NK-92 treated with Interleukin-12 subunit alpha and Interleukin-12 subunit beta, amount 100 ng/mL, for 24 hours (cell line): ENCODE measurements at places on chromosomes 1 and 21.

GRCh38 chr1:15866721-15867201, 19.3 kb downstream of the SPEN start:
- DNase-seq: no peak

DNA sequence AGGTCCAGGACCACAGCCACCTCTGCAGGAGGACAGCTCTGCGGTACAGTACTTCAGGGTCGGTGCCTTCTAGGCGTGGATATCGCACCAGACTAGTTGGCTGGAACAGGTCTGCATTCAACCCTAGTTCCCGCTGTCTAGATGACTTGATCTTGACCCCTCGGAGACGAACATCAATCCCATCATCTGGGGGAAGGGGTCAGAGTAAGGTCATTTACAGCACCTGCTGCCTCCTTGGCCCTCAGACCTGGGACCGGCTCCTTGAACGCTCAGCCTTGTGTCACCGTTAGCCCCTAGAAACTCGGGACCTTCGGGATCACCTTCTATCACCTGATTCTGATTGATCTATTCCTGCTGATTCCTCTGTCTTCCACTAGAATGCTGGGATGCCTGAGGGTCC, 2.6 kb downstream of the HECTD3 start:
- no peak for DNase-seq

DNA sequence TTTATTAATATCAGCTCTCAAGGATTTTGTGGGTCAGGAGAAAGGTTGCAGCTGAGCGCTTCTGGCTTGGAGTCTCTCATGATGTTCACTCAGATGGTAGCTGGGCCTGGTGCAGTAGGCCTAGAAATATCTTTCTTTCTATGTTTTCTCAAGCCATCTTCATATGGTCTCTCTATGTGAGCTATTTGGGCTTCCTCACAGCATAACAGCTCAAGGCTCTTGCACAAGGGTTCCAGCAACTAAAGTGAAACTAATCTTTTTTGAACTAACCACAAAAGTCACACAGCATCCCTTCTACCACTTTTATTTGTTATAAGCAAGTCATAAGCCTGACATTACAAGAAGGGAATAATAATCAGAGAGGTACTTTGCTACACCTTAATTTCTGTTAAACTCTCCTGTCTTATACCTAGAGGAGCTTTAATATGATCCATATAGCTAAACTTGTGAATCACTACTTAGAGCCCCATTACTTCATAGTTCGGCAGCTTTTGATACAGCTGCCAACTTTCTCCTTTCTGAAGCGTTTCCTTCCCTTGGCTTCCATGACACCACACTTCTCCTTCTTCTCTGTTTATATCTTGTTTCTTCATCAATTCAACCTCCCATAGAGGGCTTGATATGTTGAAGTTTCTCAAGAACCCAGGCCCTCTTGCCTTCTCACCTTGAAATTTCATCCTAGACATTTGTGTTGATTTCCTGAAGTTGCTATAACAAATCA, 720.2 kb downstream of the LTN1 start:
- DNase-seq: no peak

- no peak for DNase-seq
Observed at GRCh38 chr1:30942326-30942963, 33.9 kb upstream of the SDC3 start.

DNA sequence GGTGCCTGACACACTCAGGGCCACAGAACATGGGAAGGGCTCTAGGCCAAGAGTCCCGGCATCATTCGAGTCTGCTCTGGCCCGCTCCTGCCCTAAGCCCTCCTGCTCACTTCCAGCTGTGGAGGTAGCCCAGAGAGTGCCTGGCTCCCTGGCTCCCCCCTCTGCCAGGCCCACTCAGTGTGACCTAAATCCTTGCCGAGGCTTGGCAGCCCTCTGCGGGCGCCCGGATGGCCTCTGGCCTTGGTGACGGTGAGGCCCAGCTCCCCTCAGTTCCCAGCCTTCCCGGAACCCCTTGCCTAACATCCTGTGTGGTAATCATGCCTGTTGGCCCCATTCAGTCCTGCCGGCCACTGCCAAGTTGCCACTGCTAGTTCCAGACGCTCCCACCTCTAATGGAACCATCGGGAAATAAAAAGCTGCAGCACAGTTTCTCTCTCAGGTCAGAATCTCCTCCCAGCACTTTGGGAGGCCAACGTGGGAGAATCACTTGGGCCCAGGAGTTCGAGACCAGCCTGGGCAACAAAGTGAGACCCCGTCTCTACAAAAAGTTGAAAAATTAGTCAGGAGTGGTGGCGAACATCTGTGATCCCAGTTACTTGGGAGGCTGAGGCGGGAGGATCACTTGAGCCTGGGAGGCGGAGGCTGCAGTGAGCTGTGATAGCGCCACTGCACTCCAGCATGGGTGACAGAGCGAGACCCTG, 1.2 kb upstream of the H6PD start:
- DNase-seq: no peak

- no peak for DNase-seq
Observed at GRCh38 chr21:34938089-34938764, 110.9 kb downstream of the RUNX1 start.

GRCh38 chr1:233815865-233816264, 88.6 kb upstream of the SLC35F3 start:
- DNase-seq: no peak

- no peak for DNase-seq
Observed at GRCh38 chr1:54610048-54610447, 13.3 kb downstream of the FAM151A start.

GRCh38 chr1:160167056-160167455, 15.7 kb downstream of the ATP1A4 start:
- DNase-seq: no peak

GRCh38 chr1:226646870-226647449, 92.1 kb downstream of the ITPKB start:
- no peak for DNase-seq

DNA sequence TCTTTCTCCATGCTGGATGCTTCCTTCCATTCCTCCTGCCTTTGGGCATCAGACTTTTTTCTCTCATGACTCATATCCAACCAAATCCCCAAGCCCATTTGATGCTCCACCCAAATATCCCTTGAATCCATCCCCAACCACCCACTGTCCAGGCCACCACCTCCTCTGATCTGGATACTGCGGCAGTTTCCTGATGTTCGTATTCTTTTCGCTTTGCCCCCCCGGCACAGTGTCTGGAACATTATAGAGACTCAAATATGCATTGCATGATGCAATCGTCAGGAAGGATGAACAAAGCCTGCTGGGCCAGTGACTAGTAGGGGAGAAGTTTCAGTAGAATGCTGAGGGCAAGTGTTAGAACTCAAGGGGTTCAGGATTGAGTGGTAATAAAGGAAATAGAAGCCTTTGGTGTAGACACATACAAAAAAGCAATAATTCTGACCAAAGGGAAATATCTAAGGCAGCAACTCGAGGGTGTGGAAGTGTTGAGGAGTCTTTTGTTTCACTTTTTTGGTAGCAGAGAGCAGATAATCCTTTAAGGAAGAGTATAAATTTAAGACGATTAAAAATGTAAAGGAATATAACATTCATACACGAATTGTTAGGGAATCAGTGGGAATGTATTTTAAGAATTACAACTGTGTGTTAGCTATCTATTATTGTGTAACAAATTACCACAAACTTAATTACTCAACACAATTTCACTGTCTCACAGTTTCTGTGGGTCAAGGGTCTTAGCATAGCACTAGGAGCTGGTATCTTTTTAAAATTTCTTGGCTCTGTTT, 7.5 kb downstream of the S100A11 start:
- no peak for DNase-seq

DNA sequence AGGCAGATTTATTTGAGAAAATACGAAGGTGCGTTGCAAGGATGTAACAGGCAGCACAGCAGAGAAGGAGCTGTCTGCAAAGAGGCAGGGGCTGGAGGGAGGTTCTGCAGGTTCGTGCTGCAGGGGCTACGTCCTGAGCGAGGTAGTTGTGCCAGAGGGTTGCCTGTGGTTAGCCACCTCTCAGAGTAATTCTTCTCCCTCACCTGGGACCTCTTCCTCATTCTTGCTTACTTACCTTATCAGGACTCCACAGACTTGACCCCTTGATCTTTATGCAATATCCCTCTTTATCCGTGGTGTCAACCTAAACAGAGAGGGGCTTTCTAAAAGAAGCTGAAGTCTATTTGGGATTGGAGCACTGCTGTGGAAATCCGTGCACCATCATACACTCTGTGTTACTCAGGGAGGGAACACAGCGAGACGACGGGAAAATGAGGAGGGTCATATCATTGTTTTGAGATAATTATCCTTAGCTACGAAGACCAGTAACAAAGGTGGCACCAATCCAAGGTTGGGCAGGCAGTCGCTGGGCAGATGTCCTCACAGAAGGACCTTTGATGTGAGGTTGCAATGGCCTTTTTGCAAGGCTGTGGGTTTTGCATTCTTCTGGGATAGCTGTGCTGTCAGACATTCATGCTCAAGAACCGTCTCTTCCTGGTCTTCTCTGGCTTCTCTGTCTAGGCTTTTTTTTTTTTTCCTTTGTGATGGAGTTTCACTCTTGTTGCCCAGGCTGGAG, 82.8 kb downstream of the WDR4 start:
- DNase-seq: no peak

- DNase-seq: no peak
Observed at GRCh38 chr1:145908653-145909052, 1.2 kb downstream of the ITGA10 start.

- DNase-seq: no peak
Observed at GRCh38 chr1:53893999-53894636, at the start of gene DIO1. Gene DIO1, plus strand, starts transcription at chr1:53894187. Its CDS starts 24 bp downstream, at chr1:53894211.

DNA sequence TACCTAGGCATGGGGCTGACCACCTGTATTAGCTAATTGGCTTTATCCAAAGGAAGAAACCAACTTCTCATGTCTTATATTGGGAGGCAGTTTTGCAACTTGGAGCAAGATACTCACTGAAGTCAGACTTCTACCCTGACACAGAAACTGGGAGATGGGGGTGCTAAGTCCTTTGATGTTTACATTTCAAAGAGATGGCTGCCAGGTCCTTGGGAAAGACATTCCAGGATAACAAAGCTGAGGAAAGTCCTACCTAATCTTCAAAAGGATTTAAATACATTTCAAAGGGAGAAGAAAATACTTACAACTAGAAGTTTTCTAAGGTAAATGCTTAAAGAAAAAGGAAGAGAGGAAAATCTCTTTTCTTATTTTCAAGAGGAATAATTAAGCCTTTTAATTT, 62.1 kb downstream of the FH start:
- DNase-seq: no peak

GRCh38 chr1:103106426-103107341, 1.6 kb downstream of the COL11A1 start:
- no peak for DNase-seq

DNA sequence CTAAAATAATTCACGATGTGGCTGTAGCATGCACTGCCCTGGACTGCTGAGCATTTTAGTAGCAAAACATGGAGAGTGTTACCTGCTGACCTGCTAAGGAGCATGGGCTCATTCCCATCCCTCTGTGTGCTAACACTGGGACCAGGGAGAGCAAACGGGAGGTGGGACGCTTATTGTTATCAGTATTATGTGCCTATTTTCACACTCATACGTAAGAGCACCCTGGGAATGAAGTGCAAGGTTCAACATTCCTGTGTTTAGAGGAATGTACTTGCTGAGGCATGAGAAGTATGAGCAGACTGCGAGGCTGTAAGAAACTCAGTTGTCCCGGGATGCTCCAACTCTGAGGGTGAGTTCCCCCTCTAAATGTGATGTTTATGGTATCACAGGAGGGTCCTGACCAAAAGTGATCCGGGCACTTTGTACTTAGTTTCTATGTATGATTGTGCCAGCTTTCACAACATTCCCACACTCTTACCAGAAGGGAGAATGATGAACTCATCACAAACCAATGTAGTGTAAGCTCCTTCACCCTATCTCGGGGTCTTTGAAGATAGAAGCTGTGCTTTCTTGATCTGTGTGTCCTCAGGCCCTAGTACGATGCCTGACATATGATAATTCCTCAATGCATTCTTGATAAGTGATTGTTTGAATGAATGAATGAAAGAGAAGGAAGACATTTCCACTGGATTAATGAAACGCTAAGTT, 164.8 kb downstream of the KCNJ6 start:
- no peak for DNase-seq
